ENCODE measurements at places on chromosomes 7 and 10.
A peak's percentile ranks its signal among the peaks of the same experiment; 100 is the strongest.

GRCh38 chr10:49080071-49080470 lies 35.3 kb downstream of the VSTM4 start:
- no peak for DNase-seq

GRCh38 chr10:63642808-63643207 lies 121.6 kb downstream of the REEP3 start:
- DNase-seq, result no peak

DNA sequence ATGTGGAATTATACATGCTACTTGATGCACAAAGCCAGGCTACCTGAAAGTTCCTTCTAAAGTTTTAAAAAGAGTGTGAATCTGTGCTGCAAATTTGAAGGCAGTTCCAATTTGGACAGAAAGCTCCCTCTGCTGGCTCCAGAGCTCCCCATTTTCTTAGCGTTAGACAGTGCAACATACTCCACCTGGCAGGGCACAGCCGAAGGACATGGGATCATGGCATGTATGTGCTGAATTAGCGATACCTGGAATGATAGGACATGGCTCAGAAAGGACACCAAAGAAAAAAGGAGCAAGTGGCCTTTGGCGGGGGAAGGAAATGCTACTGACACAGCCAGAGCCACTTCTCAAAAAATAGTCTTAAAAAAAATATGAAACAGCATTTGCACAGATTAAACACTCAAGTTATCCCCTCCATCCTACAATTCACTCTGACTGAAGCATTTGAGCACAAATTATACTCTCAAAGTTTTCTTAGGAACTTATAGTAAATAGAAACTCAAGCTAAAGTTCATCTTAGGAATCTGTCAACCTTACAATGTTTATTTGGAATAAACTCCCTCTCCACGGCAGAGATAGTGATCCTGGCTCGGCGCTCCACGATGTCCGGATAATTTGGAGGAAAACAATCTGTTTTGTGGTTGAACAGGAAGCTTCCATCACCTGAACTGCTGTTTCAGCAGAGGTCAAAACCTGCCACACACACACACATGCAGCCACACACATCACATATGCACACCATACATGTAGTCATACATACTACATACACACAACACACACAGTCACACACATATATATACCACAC lies 80.0 kb downstream of the C7orf25 start:
- DNase-seq, result peak; percentile 17

GRCh38 chr7:16934722-16935340 lies 53.0 kb upstream of the AGR3 start:
- DNase-seq, result no peak

DNA sequence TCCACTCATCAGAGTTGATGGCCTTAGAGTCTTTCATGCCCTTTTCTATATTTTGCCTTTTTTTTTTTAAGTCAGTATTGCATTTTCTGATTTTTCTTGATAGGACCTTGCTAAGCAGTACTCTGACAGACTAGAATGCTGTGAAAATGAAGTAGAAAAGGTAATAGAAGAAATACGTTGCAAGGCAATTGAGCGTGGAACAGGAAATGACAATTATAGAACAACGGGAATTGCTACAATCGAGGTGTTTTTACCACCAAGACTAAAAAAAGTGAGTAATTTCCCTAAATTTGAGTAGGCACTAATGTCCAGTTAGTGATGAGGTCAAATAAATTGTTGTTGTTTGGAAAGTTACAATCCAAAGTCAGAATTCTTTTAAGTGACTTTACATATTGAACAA lies 7.4 kb downstream of the NUB1 start:
- DNase-seq, result no peak

DNA sequence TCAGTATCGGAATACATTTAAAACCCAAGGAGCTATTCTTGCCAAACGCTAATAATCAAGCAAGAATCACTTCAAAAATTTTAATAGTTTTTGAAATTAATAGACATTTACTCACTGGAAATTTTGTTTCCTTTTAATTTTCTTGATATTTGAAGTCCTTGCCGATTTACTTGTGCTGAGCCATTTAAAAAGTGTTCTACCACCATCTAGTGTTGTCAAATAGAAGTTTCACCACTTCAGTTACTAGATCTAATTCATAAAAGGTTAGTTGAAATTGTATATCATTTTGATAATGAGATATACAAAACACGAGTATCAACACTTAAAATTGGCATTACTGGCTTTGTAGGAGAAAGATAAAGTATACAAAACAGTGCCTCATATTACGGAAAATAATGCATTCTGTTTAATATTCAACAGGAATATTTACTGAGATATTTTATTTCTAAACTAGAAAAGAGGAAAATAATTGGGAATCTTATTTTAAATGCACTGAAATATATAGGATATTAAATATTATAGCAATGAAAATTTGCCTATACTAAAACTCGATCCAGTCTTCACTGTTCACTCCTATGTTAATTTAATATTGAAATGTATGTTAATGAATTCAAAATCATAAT lies 664.8 kb upstream of the SEMA3D start:
- DNase-seq, result no peak

DNA sequence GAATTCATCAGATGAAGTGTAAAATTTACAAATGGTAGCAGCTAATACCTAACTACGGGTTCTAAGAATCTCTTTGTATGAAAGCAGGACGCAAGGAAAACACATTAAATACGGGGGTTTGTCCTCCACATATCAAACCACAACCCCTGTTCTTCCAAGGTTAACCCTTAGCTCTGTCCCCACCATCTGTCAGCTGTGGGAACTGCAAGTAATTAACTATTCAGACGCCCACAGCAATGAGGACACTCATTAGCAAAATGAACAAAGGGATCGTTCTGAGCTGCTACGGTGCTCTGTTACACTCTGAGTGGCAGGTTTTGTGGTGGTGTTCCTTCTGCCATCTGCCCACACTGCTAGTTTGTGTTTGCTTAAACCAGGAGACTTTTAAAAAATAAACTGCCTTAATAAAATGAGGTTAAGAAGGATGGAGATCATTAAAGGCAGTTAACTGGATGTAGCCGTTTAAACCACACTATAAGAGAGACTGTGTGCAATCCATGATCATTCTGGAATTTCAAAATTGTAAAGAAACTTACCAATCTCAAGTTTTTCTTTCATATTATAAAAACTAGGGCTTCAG lies 51.4 kb downstream of the C10orf67 start:
- peak; percentile 1 for DNase-seq

DNA sequence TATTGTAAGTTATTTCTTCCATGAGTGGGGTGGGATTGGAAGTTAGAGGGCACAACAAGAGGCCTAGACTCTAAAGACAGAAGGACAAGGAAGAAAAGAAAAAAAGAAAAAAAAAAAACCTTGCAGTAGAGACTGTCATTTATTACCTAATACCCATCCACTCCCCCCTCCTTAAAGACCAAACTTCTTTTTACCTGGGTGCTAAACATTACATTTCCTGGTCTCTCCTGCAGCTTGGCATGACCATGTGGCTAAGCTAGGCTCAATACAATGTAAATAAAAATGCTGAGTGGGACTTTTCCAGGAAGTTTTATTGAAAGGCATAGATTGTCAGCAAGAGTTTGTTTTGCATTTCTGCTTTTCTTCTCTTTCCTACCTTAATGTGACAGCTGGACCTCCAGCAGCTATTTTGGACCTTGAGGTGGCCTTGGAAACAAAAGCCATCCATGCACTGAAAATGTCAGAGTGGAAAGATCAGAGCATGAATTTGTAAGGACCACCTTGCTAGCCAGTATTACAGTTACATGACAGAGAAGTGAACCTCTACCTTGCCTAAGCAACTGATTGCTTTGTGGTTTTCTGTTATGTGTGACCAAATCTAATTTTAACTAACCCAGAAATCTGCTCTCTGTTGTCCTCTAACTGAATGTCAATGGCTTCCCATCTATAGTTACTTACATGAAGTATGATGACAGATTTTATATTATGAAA lies 81.3 kb upstream of the SFMBT2 start:
- no peak for DNase-seq

DNA sequence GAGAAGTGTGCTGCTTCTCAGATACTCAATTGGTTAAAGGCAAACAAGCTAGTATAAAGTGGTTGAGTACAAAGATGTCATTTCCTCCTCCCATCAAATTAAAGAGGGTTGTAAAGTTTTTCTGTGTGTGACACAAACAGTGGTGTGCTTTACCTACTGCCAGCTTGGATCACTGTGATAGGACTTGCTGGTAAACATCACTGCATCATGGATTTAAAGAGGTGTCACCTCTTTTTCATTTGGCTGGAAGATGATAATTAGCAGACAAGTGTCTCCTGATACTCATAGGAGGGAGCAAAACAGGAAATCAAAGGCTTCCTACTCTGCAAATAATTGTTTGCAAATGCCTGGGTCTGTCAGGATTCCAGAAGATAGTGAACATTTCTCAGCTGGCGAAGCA lies 200.5 kb downstream of the MDFIC start:
- DNase-seq, result no peak

GRCh38 chr10:124952123-124952522 lies 10.2 kb downstream of the ZRANB1 start:
- no peak for DNase-seq

DNA sequence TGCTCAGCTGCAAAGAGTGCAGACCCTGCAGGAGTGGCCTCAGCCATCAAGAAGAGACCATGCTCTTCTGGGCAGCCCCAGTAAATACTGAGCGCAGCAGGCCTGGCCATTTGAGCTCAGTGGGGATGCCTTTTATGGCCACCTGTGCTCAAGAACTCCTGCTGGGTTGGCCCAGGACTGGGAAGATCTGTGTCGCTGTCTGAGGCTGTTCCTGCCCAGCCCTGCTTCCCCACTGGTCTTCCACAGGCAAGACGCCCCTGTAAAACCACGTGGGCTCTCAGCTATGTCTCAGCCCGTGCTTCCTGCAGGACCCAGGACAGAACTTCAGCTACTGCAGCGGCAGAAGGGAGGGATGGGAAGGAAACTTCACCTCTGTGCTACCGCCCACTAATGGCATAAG lies 10.5 kb upstream of the PPIF start:
- DNase-seq, result no peak

GRCh38 chr10:36097696-36098095 lies 455.6 kb upstream of the FZD8 start:
- DNase-seq, result no peak

- DNase-seq, result no peak
Observed at GRCh38 chr7:15086131-15086611, 183.6 kb upstream of the DGKB start.

- DNase-seq, result peak; percentile 86
Observed at GRCh38 chr7:77727936-77728701, 31.9 kb downstream of the RSBN1L start.

- DNase-seq, result no peak
Observed at GRCh38 chr7:149140831-149141230, 6.4 kb upstream of the ZNF398 start.

DNA sequence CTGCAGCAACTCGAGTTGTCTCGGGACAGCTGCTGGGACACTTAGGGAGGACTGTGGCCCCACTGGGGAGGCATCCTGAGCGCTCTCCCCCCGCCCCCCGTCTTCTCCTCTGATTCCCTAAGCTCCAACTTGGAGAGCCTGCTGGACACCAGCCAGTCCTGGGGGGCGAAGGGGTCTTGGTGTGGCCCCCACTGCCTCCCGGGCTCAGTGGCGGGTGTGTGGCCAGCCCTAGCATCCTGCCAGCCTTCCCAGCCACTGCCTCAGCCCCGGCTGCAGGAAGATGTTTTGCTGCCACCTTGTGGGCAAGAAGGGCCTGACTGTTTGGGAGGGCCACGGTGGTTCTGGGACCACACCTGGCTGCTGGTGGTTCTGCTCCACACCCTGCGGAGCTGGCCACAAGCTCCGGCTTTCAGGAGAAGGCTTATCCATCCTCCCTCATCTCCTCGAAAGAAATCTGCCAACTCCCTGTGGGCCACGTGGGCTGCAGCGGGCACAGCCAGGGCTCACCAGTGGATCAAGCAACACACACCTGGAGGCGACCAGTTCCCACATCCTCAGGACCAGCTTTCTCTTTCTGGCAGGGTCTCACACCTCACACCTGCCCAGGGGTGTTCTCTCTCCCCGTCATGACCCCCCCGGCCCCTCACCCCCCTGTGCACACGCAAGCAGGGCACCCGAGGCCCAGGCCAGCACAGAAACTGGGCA lies 24.8 kb downstream of the AGAP3 start:
- peak; percentile 57 for DNase-seq

DNA sequence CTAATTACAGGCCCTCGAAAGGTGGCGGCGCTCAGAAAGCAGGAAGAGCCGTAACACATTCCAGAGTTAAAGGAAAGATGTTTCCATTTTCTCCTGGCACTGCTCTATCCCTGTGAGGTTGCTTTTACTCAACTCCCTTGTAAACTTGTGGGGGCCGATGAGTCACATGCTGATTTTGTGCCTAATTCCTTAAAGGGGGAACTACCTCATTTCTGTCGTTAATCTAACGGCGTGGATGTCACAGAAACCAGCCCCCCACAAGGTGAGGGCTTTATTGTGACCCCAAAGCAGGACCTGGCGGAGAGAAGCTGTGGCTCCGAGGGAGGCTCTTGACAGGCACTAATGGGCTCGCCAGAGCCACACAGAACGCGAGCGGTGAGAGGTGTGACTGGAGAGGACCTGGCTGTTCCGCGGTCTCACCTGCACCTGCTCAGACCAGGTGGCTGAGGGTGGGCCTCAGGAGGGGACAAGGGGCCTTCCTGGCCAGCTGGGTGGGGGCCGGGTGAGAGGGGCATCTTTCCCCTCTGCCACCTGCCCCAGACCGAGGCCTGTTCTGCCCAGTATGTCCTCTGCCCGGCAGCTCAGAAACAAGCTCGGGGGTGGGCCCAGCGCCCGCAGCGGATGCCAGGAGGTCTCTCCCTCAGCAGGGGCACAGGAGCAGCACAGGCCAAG lies 50.9 kb downstream of the CALML3 start:
- DNase-seq, result no peak

GRCh38 chr7:32479574-32480200 lies 10.5 kb downstream of the LSM5 start:
- DNase-seq, result peak; percentile 33

DNA sequence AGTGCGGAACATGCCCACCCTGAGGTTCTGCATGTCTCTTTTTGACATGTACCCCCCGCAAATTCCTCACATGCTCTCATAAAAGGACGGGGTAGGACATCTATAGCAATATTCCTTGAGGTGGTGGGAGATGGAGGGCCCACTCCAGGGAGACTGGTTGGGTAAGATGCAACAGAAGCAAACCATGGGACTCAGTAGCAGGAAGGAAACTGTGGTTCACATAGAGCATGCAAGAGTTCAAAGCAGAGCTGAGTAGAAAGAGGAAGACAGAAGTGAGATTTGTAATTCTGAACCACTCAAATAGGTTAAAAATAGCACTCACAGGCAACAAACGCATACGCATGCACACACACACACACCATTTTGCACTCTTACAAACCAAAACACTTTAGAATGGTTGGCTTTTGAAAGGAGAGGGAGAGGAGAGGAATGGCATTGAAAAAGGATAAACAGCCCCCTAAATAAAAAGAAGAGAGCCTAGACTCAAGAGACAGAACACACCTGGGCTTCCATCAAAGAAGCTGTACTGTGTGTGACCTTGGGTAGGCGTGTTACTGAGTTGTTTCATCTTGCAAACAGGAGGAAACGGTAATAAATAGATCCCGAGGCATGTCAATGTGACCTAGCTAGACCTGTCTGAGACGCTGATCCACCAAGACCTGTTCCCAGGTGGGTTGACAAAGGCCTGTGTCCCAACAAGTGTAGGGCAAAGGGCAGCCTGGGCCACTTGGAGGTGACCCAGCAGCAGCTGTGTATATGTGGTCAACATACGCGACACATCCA lies 77.6 kb upstream of the LRRC4 start:
- no peak for DNase-seq

- DNase-seq, result no peak
Observed at GRCh38 chr10:132735923-132736391, 50.0 kb downstream of the NKX6-2 start.

GRCh38 chr7:28785041-28785995 lies 172.8 kb downstream of the TRIL start:
- DNase-seq, result no peak

- no peak for DNase-seq
Observed at GRCh38 chr10:116753759-116754158, 11.4 kb upstream of the HSPA12A start.
